ENCODE measurements at places on chromosomes 7 and 10.

- no peak for DNase-seq
Observed at GRCh38 chr10:132375116-132375794, 21.7 kb upstream of the PWWP2B start.

- DNase-seq: no peak
Observed at GRCh38 chr10:45058992-45059561, 58.4 kb downstream of the ZNF22 start.

- no peak for DNase-seq
Observed at GRCh38 chr7:111140091-111140865, 49.4 kb downstream of the LRRN3 start.

DNA sequence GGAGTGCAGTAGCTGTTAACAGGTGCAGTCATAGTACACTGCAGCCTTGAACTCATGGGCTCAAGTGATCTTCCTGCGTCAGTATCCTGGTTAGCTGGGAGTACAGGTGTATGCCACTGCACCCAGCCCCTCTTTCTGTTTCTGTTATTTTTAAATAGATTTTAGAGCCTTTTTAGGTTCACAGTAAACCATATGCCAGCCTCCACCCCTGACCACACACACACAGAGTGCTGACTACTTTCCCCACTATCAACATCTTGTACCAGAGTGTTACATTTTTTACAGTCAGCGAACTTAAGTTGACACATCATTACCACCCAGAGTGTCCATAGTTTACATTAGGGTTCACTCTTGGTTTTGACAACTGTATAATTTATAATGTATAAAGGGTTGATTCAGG is 32.1 kb downstream of the MARCHF5 start:
- DNase-seq: no peak

DNA sequence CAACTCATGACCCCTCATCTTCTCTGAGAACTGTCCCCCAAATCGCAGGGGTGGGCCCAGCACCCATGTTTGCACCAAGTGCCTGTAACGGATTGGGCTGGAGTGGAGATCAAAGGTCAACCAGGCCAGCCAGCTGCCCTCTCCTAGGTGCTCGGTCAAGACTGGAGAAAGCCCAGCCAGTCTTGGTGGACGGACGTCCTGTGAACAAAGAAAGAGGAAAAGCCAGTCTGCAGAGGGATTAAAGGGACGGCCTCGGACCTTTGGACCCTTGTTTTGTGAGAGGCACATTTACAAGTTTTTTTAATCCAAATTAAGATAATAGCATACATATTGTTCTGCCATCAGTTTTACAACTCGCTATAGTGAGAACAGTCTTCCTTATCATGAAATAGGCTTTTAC is 31.7 kb upstream of the GALNTL5 start:
- no peak for DNase-seq

- no peak for DNase-seq
Observed at GRCh38 chr10:103665162-103665889, 171.8 kb downstream of the NEURL1 start.

GRCh38 chr7:138004046-138004445 is 2.2 kb upstream of the CREB3L2 start:
- no peak for DNase-seq

- DNase-seq: peak; percentile 76
Observed at GRCh38 chr10:19930936-19931893, 115.0 kb downstream of the PLXDC2 start.

DNA sequence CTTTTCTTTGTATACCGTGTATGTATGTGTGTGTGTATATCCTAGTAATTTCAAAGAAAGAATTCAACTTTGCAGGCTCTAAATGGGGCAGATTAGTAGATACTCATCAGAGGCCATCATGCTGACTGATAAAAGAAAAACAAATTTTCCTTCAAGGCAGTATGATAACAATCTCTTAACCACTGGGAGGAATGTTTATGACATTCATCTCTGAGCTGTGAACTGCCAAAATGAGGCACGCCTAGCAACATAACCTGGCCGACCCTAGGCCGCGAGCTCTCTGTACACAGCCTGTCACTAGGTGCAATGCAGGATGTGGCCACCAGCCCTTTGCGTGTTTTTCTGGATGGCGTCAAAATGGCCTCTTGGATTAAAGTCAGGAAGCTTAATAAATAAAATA is 343.7 kb upstream of the GALNT17 start:
- DNase-seq: no peak

DNA sequence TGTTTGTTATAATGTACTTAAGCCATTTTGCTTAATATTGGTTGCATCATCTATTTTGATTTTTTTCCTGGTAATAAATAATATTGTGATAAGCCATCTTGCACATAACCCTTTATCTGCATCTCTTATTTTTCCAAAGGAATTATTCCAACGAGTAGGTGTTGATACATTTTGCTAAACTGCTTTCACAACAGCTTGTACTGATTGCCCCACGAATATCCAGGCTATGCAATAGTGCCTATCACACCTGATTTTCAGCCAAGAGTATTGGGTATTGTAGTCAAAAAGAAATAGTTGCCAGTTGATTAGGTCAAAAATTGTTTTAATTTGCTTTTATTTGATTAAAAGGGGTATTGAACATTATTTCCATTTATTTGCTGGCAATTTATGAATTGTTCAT is 20.7 kb downstream of the CREB5 start:
- no peak for DNase-seq

DNA sequence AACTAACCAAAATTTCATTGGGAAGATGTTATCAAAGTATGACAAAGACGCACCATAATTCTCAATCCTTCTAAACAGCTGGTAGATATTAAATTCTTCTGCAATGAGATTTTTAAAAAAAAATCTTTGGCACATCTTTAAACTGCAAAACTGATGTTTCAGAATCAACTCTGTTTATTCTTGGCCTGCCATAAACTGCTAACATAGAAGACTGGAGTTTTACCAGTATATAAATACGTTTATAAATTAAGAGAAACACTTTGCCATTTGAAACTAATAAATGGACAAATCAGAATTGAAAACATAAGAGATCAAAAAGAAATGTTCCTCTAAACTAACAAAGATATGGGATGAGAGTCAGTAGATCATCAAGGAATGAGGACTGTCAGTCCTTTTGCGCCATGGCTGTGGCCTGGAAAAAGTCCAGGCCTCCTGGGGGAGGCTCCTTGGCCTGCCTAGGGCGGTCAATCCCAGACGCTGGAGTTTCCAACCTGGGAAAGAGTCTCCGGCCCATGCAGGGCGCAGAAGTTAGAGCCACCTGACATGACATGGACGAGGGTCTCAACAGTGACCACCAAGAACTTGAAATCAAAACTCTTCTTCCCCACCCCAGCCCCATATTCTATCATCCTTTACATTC is 34.2 kb upstream of the NEBL start:
- peak; percentile 34 for DNase-seq

DNA sequence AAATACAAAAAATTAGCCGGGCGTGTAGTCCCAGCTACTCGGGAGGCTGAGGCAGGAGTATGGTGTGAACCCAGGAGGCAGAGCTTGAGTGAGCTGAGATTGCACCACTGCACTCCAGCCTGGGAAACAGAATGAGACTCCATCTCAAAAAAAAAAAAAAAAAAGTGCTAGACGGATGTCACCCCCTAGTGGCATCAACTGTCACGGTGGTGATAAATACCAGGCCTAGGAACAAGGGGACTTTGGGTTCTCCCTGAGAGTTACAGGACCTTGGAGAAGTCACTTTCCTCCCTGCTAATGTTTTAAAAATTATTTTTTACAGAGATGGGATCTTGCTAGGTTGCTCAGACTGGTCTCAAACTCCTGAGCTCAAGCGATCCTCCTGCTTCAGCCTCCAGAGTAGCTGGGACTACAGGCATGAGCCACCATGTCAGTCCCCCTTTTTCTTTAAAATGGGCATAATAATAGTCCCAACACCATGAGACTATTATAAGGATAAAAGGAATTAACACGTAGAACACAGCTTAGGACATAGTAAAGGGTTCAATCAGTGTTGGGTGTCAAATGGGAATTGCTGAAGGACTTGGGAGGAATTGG is 2.6 kb upstream of the TMEM130 start:
- DNase-seq: no peak

GRCh38 chr7:95375591-95376257 is 20.5 kb downstream of the PON3 start:
- no peak for DNase-seq

- no peak for DNase-seq
Observed at GRCh38 chr7:106344211-106344610, 59.4 kb upstream of the NAMPT start.

DNA sequence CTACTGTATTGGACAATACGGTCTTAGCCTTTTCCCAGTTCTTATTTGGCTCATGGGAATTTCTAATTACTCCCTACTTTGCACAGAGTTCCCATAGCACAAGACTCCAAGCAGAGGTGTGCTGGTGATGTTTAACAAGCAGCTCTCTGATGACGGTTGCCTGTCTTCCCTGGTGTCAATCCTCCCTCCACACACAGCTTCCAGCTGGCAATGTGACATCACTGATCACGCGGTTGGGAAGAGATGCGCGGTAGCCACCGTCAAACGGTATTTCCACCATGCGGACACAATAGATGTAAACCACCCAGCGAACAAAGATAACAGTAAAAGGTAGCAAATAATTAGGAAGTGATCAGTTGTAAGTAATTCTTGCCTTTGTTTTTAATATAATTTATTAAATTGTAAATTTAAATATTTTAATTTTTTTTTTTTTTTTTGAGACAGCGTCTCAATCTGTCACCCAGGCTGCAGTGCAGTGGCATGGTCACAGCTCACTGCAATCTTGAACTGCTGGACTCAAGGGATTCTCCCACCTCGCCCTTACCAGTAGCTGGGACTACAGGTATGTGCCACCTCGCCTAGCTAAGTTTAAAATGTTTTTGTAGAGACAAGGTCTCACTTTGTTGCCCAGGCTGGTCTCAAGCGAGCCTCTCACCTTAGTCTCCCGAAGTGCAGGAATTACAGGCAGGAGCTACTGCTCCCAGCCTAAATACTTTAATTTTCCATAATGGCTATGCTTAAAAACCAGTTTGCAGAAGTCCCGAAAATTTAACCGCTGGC is 36.3 kb upstream of the IL15RA start:
- DNase-seq: no peak

- no peak for DNase-seq
Observed at GRCh38 chr7:143929224-143929920, 5.7 kb upstream of the OR2F2 start.

DNA sequence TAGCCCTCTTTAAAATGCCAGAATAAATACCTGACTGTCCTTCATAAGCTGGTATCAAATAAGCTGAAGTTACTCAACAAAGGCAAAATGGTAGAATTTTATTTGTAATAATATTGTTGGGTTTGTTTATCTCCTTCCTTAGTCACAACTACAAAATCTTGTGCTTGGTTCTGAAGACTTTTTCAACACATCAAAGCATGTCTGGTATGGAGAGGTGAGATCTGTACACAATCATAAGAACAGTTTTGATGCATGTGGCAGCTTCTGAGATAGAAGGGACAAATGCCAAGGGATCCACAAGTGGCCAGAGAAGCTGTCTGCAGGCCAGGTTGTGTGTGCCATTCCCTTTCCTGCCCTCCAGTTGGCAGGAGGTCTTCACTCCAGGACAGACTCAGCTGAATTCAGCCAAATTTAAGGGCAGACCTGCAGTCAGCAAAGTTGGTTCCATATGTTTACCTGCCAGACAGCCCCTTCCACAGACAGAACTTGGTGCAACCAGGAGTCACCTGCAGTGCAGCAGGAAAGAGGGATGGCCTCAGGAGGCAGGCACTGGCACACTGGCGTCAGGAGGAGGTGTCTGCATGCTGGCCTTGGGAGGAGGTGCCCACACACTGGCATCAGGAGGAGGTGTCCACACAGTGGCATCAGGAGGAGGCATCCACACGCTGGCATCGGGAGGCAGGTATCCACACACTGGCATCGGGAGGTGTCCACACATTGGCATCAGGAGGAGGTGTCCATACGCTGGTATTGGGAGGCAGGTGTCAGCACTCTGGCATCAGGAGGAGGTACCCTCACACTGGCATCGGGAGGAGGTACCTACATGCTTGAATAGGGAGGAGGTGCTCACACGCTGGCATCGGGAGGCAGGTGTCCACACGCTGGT is 93.1 kb upstream of the IKZF1 start:
- DNase-seq: no peak

DNA sequence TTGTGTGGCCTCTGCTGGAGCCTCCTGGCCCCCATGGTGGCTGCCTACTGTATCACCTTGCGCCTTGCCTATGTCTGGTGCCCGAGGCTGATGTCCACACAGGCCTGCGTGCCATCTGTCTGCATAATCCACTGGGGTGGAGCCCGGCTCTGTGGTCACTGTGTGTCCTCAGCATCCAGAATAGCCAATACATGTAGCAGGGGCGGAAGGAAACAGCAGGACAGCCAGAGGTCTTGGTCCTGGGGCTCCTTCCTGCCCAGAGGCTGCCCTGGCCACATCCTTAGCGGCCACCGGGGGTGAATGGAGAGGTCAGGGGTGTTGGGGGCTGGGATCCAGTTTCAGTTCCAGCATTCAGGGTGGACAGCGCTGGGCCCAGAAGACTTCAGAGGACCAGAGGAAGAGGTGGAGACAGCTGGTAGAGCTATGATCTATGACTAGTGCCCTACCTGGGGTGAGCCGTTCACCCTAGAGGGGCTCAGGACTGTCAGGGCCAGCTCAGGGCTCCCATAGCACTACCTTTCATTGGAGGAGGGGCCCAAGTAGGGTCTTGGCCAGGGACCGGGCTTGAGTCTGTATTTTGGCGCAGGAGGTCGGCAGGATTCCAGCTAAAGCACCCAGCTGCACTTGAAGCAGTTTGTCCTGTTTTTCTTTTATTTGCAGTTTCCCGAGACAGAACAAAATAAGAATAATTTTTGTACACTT is 15.9 kb downstream of the YKT6 start:
- DNase-seq: no peak

DNA sequence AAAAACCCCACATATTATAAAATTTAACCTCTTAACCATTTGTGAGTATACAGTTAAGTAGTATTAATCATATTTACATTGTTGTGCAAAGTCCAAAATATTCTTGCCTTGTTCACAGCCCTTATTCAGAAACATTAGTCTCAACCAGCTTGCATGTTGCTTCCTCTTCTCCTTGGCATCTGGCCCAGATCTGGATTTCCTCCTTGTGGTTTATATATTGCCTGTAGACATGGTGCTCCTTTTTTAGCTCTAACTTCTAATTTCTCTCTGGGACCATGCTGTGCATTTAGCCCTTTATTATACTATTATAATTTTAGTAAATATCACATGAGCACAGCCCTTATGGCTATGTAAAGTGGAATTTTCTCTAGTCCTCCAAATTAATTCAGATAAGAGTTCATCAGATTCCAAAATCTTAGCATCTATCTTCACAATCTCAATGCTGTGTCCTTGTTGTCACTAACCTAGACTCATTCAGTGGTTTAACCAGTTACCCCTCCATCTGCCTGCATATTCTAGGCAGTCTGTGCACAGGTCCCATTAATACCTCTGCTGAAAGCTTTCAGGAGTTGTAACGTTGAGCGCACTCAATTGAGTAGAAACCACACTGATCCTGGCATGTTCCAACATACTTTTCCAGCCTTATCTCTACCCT is 7.9 kb downstream of the CPED1 start:
- DNase-seq: peak; percentile 93

- no peak for DNase-seq
Observed at GRCh38 chr7:128311013-128311412, 32.7 kb downstream of the RBM28 start.

GRCh38 chr10:317926-318325 is 182.7 kb downstream of the ZMYND11 start:
- no peak for DNase-seq

- no peak for DNase-seq
Observed at GRCh38 chr10:33808475-33808874, 474.0 kb upstream of the NRP1 start.

All from skin of body (tissue), 3 donors.